ENCODE measurements at places on chromosomes 6 and 20.

DNA sequence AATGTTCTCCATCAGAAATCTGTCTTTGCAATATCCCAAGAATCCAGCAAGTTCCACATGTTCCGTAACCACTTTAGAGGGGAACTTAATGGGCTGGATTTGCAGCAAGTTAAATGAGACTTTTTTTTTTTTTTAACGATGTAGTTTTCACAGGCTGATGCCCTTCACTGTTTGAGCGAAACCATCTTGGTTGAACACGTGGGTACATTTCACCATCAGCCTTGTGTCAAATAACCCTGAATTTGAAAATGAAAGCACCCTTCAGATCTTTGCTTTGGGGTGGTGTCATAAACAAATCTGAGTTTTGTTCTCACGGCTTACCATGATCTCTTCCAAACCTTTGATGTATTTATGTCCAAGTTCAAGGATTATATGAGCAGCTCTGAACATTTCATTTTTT, 73.7 kb upstream of the EXOC2 start:
- no peak for DNase-seq

- DNase-seq = no peak
These were observed 769.9 kb downstream of the QKI start for GRCh38 chr6:164184410-164184809.

GRCh38 chr20:49248879-49249665, 28.8 kb downstream of the ZNFX1 start:
- DNase-seq = peak; percentile 15

GRCh38 chr6:113626475-113626874, 230.7 kb upstream of the MARCKS start:
- no peak for DNase-seq

- peak; percentile 75 for DNase-seq
These were observed 146.9 kb downstream of the DNAH8 start for GRCh38 chr6:38861926-38862401.

GRCh38 chr6:82525775-82526495, 162.3 kb downstream of the TPBG start:
- DNase-seq = no peak

DNA sequence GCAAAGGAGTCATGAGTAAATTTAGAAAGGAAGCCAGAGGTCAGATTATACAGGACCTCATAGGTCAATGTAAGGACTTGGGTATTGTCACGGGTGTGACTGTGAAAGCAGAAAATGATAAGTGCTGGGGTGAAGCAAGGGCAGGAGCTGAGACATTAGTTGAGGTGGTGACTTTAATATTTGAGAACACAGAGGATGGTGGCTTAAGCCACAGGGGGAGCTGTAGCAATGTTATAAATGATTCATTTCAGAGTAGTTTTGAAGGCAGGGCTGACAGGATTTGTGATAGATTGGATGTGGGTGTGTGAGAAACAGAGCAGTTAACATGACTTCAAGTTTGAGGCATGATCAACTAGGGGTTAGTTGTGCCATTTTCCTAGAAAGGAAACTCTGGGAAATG, 659.9 kb downstream of the EPM2A start:
- DNase-seq = peak; percentile 9

DNA sequence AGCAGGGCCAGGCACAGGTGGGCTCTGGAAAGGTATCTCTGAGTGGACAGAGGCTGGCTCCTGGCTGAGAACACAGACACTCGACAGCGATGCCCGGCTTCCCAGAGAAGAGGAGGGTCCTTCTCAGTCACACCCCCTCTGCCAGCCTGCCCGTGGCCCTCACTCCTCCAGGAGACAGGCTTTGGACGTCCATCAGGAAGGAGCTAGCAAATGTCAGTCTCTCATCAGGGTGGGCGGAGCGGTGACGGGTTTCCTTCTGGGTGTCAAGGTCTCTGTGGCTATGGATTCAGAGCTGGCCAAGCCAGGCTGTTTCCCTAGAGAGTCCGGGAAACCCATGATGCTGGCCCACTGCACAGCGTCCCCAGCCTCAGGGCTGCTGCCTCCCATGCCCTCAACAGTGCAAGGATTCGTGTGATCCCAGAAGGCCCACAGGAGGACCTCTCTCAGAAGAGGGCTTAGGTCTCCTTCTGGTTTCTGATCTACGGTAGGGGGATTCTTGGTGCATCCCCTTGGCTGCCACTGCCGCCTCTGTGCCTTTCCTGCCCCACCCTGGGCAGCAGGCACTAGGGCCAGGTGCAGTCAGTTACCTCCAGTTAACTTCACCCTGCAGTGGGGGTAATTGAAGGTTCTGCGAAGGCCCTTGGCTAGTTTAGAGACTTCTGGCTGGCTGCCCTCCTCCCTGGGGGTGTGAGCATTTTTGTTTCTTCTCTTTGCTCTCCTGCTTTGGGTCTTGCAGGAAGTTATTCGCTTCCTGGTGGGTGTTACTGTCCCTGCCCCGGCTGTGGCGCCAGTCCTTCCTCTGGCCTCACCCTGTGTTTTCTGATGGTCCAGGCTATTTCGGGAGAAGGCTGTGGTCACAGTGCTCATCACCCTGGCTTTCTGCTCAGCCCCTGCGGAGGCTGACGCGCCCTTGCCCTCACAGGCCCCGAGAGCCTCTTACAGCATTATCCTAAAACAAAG, 80.2 kb downstream of the CDH4 start:
- no peak for DNase-seq

GRCh38 chr20:51749674-51750036, 18.5 kb downstream of the ATP9A start:
- DNase-seq = peak; percentile 36

GRCh38 chr6:33377171-33377570, 14.5 kb upstream of the KIFC1 start:
- DNase-seq = no peak

DNA sequence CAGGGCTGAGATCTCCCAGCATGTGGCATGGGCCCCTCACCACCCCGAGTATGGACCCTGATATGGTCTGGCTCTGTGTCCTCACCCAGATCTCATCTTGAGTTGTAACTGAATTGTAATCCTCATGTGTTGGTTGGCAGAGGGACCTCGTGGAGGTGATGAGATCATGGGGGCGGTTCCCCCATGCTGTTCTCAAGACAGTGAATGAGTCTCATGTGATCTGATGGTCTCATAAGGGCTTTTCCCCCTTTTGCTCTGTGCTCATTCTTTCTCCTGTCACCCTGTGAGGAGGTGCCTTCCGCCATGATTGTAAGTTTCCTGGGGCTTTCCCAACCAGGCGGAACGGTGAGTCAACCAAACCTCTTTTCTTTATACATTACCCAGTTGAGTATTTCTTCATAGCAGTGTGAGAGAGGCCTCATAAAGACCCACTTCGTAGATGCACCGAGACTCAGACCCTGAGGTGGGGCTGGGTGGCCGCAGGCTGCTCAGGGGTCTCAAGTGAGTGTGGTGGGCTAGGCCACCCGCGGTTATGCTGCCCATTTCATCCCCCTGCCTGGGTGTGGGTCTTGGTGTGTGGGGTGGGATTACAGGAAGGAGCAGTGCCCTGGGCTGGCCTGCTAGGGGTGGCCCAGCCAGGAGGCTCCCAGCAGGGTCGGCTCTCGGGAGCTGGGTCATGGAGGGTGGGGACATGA, 26.2 kb upstream of the GATA5 start:
- peak; percentile 82 for DNase-seq

GRCh38 chr6:4672772-4673171, 103.4 kb upstream of the CDYL start:
- DNase-seq = no peak

DNA sequence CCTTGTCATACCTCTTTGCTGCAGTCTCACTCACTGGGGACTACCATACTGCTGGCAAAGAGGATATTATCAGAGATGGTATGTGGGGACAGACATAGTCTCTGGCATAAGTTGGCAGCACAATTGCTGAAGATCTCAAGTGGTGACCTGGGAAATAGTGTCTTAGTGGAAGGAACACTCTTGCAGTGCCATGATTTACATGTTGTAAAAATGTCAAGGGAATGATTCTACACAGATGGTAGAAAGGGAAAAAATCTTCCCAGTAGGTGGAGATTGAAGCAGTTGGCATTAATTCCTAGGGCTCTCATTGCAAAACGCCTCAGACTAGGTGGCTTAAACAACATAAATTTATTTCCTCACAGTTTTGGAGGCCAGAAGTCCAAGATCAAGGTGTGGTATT, 662.2 kb downstream of the DHX35 start:
- no peak for DNase-seq

DNA sequence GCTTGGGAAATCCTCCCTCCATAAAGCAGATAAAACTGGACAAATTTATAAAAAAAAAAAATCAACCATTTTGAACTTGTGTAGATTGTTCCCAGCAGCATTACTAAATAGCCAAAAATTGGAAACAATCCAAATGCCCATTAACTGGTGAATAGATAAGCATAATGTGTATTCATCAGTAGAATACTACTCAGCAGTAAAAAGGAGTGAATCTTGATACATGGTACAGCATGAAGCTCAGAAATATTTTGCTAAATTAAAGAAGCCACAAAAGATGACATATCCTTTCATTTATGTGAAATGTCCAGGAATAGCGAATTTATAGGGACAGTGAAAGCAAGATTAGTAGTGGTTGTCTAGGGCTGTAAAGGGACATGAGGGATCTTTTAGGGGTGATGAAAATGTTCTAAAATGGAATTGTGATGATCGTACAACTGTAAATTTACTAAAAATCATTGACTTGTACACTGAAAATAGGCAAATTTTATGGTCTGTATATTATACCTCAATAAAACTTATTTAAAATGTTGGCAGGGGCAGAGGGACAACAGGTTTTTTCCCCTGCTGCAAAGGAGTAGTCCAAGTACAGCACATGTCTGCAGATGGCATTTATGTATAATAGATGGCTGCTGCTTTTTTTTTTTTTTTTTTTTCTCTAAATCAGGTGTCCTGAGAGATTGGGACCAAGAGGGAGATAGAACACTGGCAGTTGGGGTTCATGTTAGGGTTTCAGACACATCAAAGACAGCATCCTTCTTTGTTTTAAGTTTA, 59.5 kb downstream of the CBFA2T2 start:
- DNase-seq = no peak

DNA sequence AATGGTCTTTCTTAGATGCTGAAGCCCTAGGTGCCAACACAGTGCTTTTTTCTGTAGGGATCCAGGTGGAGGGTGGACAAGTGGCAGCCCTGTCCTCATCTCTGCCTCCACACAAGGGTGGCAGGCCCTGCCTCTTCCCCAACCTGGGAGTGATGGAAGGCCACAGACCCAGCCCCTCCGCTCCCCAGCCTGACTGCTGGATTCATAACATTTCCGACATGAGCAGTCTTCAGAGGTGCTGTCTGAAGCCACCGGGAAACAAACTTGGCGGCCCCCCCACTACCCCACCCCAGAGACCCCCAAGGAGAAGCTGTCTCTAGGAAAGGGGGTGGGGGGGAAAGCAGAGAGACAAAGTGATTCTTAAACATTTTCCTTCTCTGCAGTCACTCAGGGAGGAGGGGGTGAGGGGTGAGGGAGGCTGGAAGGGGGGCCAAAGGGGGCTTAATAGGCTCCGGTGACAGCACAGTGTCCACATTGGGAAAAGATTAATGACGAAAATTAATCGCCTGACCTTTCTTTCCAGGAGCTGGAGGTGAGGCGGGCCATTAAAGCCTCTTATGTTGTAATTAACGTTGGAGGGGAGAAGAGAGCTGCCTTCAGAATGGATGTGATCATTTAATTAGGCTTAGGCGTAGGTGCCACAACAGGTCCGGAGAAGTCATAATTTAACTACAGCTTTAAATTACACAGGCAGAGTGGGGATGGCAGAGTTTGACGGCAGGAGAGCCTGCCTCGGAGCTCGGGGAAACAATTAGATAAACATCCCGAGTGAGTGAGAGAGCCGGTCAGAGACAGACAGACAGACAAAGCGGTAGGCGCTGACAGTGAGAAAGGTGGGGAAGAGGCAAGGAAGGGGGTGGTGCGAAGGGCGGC, 76.8 kb upstream of the FOXP4 start:
- no peak for DNase-seq

- DNase-seq = peak; percentile 56
These were observed 648.5 kb downstream of the TFAP2A start for GRCh38 chr6:9766240-9766915.

DNA sequence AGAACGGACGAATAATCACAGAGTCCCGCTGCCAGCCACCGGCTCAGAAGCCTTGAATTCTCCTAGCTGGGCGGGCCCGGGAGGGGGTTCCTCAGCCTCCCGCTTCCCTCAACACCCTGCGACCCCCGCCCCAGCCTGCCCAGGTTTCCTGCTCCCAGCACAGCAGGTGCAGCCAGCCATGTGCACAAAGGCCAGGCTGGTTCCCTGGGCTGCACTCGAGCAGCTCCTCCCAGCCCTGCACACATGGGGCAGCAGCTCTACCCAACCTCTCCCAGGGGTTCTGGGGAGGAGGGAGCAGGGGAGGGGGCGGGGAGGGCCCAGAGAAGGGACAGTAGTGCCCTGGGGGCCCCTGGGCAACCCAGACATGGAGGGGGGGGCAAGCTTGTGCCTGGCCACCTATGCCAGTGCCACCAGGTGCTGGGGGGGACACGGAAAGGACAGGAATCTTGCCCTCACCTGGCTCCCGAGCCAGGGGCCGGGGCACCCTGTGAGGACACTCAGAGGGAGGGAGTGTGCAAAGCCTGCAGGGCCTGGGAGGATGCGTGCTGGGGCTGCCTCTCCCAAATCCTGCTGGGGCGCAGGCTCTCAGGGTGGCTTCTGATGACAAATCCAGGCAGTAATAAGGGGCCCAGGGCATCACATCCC, 1.2 kb upstream of the NTSR1 start:
- DNase-seq = no peak

DNA sequence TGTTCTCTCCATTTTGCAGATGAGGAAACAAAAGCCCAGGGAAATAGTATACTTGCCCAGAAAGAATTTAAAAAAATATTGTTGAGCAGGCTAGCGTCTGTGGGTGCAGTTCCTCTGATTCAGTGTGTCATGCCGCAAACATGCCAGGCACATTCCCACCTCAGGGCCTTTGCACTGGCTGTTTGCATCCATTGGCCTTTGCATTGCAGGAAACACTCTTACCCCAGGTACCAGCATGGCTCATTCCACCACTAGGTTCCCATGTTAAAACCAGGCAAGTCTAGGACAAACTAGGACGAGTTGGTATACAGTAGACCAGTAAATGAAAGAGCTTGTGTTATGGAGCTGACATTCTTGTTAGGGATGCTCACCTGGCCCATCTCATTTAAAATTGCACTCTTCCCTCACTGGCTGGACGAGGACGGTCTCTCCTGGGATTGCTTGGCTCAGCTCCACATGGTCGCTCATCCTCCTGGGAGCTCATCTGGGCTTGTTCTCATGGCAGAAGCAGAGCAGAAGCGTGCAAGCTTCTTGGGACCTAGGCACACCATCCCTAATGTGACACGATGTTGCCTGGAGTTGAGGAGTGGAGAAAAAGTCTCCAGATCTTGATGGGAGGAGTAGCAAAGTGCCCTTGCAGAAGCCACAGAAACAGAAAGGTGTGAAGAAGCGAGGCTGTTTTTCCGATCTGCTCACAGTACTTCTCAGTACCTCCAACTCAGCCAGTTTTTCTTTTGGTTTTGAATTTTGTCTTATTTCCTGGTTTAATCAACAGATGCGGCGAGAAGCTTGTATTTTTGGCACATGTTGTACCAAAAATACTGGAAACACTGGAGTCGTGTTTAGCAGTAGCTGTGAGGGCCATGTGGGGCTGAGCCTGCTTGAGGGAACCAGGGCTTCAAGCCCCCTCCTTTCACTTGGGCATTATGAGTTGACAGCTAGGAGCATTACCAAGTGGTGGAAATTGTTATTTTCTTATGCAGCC, 13.9 kb downstream of the ZNF831 start:
- DNase-seq = no peak

DNA sequence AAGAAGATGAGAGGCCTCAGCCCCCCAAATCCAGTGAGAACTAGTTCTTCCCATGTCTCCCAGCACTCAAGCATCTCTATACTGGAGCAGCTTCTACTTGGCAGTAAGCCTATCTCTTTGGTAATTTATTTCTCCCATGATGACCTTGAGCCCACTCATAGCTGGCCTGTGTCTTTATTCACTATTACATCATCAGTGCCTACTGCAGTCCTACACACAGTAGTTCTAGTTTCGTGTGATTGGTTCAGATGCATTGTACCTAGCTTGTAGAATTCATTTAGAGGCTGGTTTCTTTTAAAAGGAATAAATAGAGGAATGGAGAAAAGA, 255.6 kb upstream of the ZFP64 start:
- no peak for DNase-seq

Measured in mammary epithelial cell (primary cell).